ENCODE measurements at places on chromosomes 1 and 21.

- peaks cover 63% of the 10 kb centered on the region for H3K36me3 ChIP-seq
- no peaks in the 10 kb centered on the region for H3K27me3 ChIP-seq
- no peak for DNase-seq
These were observed 24.4 kb downstream of the FUBP1 start for GRCh38 chr1:77954521-77954920.

- no peak overlapping the region for H3K27ac ChIP-seq
- peaks cover 6% of the 10 kb centered on the region for H3K4me1 ChIP-seq
- H3K36me3 ChIP-seq: no peaks in the 10 kb centered on the region
- H3K27me3 ChIP-seq: no peaks in the 10 kb centered on the region
These were observed 185.3 kb downstream of the RERE start for GRCh38 chr1:8632102-8632501.

- DNase-seq: peak; percentile 2
- no peaks in the 10 kb centered on the region for H3K36me3 ChIP-seq
- no peak overlapping the region for H3K27ac ChIP-seq
- H3K27me3 ChIP-seq: no peaks in the 10 kb centered on the region
These were observed 191.8 kb upstream of the SAMSN1 start for GRCh38 chr21:14737922-14738321.

DNA sequence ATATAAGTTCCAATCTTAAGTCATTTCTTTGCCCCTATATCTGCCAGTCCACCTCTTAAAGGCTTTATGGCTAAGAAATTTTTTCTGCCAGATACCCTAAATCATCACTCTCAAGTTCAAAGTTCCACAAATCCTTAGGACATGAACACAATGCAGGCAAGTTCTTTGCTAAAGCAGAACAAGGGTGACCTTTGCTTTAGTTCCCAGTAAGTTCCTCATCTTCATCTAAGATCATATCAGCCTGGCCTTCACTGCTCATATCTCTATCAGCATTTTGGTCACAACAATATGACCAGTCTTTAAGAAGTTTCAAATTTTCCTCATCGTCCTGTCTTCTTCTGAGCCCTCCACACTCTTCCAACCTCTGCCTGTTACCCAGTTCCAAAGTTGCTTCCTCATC, 402.2 kb upstream of the RUNX1 start:
- no peak overlapping the region for H3K27ac ChIP-seq
- DNase-seq: no peak
- no peak overlapping the region for H3K4me3 ChIP-seq
- H3K27me3 ChIP-seq: no peaks in the 10 kb centered on the region

- no peaks in the 10 kb centered on the region for H3K4me1 ChIP-seq
- H3K27me3 ChIP-seq: no peaks in the 10 kb centered on the region
- H3K36me3 ChIP-seq: no peaks in the 10 kb centered on the region
- no peak for DNase-seq
These were observed 36.6 kb downstream of the FCRL5 start for GRCh38 chr1:157515709-157516108.

- no peaks in the 10 kb centered on the region for H3K4me1 ChIP-seq
- DNase-seq: no peak
- H3K4me3 ChIP-seq: no peak overlapping the region
- H3K27me3 ChIP-seq: no peaks in the 10 kb centered on the region
These were observed 45.5 kb upstream of the IRF2BP2 start for GRCh38 chr1:234655328-234656069.

DNA sequence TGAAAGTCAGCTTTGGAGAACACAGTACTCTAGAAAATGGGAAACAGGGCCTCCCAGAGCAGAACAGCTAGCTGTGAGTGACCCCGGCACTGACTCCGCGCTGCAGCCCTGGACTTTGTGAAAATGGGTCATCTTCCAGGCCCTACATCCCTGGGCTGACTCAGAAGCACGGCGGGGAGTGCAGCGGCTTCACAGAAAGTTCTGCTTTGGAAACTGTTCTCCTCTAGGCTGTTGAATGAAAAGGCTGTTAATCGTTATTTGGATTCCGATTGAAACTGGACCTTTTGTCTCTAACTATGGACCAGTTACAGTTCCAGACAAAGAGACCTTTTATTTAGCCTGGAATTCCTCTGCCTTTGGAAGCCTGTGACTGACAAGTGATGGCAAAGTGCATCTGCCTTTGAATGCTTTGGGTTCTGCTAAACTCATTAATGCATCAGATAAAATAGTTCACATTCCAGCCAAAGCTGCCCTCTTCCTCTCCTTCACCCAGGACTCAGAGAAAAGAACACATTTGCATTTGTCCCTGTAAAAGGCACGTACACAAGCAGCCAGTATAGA, 144.9 kb upstream of the HOOK1 start:
- H3K36me3 ChIP-seq: no peaks in the 10 kb centered on the region
- H3K4me1 ChIP-seq: no peaks in the 10 kb centered on the region
- no peak overlapping the region for H3K4me3 ChIP-seq

DNA sequence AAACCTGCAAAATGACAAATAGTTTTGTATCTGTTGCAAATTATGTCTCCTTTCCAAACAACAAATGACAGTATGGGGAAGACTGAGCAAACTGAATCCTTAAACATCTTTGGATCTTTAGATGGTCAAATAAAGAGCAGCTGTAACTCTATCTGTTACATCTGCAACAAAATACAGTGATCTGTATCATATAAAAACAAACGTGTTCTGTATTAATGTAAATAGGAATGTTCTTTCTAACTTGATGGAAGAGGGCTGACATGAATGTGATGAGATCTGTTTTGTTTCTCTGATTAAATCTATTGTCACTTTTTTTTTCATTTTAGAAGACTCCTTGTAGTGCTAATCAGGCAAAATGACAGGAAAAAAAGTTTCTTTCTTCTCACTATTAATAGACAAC, 159.5 kb downstream of the GPATCH2 start:
- H3K4me1 ChIP-seq: no peaks in the 10 kb centered on the region
- H3K27me3 ChIP-seq: no peaks in the 10 kb centered on the region
- no peak overlapping the region for H3K4me3 ChIP-seq
- no peak for DNase-seq
- no peak overlapping the region for H3K27ac ChIP-seq

GRCh38 chr21:31731857-31732596, at the start of gene SCAF4:
Gene SCAF4, minus strand, starts transcription at chr21:31732118. Its CDS starts 426 bp downstream, at chr21:31731692.
- peak within 1 kb of the TSS; percentile 83 for H3K27ac ChIP-seq
- peak; percentile 77 for DNase-seq
- peak within 1 kb of the TSS; percentile 80 for H3K4me3 ChIP-seq

- H3K36me3 ChIP-seq: no peaks in the 10 kb centered on the region
- no peaks in the 10 kb centered on the region for H3K27me3 ChIP-seq
- no peaks in the 10 kb centered on the region for H3K4me1 ChIP-seq
- no peak for DNase-seq
- H3K4me3 ChIP-seq: no peak overlapping the region
These were observed 34.5 kb downstream of the EBNA1BP2 start for GRCh38 chr1:43137445-43138052.

All from CD8-positive, alpha-beta memory T cell (primary cell).